ENCODE measurements at places on chromosomes 5 and 9. TPM values are rescaled to one million over a fixed set of nuclear protein-coding genes. Genes with fewer than 3 reads are reported as not detected.

DNA sequence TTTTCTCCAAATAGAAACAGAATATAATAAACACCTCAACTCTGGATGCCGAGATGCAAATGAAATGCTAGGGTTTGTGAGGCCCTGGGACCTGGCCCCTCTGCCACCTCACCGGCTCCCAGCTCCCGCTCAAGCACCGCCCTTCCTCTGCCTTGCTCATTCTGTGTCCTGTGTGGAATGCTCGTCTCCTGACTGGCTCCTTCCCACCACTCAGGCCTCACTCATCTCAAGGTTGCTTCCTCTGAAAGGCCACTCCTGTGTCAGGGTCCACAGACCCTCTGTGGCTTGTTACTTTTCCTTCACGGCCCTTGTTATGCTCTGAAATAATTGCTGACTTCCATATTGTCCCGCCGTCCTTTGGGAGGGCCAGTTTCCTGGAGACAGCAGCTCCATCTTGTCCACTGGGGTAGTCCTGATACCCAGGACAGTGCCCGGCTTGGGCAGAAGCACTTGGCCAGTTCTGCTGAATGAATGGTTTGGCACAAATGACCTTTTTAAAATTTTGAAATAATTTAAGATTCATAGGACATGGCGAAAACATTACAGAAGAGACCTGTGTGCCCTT, 15.4 kb downstream of the RNF44 start:
- no peak for DNase-seq
- H3K27me3 ChIP-seq, result no peaks in the 10 kb centered on the region
- no peaks in the 10 kb centered on the region for H3K4me1 ChIP-seq
- no peak overlapping the region for H3K4me3 ChIP-seq
- peaks cover 6% of the 10 kb centered on the region for H3K36me3 ChIP-seq
- H3K27ac ChIP-seq, result no peak overlapping the region

The MARVELD2 gene
- total RNA-seq, result 32.4 TPM

The SHOC1 gene
- not detected for total RNA-seq

GRCh38 chr9:105608721-105609598, 51.0 kb downstream of the FKTN start:
- DNase-seq, result no peak
- no peaks in the 10 kb centered on the region for H3K4me1 ChIP-seq
- no peak overlapping the region for H3K27ac ChIP-seq
- no peak overlapping the region for H3K4me3 ChIP-seq
- no peaks in the 10 kb centered on the region for H3K36me3 ChIP-seq

DNA sequence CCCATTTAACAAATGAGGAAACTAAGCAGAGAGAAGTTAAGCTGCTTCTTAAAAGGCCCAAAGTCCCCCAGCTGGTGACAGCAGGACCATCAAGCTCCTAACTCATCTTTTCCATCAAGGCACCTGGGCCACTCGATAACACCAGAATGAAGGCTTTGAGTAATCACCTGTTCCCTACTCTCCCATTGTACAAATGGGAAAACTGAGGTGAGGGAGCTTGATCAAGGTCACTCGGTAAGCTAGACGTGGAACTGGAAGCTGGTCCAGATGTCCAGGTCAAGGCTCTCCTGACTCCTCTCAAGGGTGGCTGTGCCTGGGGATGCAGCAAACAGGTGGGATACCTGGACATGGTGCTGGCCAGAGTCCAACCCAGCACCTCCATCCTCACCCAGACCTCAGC, 90.6 kb upstream of the SHB start:
- no peak overlapping the region for H3K4me3 ChIP-seq
- no peaks in the 10 kb centered on the region for H3K4me1 ChIP-seq
- DNase-seq, result no peak
- no peaks in the 10 kb centered on the region for H3K27me3 ChIP-seq

Measured in upper lobe of right lung (tissue), 1 donor.